ENCODE measurements at places on chromosomes 5 and 9. TPM values are rescaled to one million over a fixed set of nuclear protein-coding genes. Genes with fewer than 3 reads are reported as not detected.

DNA sequence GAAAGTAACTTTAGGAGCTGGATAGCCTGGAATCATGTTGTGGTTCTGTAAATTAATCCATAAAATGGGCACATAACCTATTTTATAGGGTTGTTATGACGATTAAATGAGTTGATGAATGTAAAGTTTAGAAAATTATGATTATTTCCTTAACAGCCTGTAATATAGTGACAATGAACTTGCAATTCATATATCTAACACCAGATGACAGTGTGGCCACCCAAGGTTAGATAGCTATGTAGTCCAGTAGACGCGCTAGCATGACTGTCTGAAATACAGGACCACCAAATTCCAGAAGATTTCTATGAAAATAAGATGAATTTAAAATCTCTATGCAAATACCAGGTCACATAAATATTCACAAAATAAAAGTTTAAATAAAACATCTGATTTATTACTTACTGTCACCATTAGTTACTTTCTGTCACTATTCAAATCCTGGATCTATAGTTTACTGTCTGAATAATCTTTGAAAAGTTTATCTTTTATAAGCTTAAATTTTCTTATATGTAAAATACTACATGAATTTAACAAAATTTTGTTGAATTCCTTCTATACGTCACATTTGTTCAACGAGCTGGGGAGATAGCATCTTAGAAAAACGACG, 26.1 kb upstream of the MACIR start:
- no peaks in the 10 kb centered on the region for H3K27me3 ChIP-seq
- DNase-seq = peak; percentile 59
- H3K4me1 ChIP-seq = no peaks in the 10 kb centered on the region

The FST gene
- 15.3 TPM for total RNA-seq

GRCh38 chr5:68368311-68369022, 152.9 kb downstream of the PIK3R1 start:
- no peaks in the 10 kb centered on the region for H3K4me1 ChIP-seq
- H3K27ac ChIP-seq = no peak overlapping the region
- H3K27me3 ChIP-seq = no peaks in the 10 kb centered on the region
- H3K36me3 ChIP-seq = no peaks in the 10 kb centered on the region
- DNase-seq = no peak

GRCh38 chr9:129405827-129406213, 215.1 kb downstream of the C9orf50 start:
- H3K27me3 ChIP-seq = no peaks in the 10 kb centered on the region
- no peak for DNase-seq
- H3K36me3 ChIP-seq = no peaks in the 10 kb centered on the region
- H3K4me1 ChIP-seq = peaks cover 59% of the 10 kb centered on the region

- H3K27ac ChIP-seq = no peak overlapping the region
- H3K27me3 ChIP-seq = no peaks in the 10 kb centered on the region
- no peaks in the 10 kb centered on the region for H3K4me1 ChIP-seq
- no peak for DNase-seq
- no peaks in the 10 kb centered on the region for H3K36me3 ChIP-seq
Observed at GRCh38 chr5:93746406-93747056, 5.1 kb upstream of the POU5F2 start.

- H3K27ac ChIP-seq = peak overlapping the region; percentile 41
- DNase-seq = no peak
- H3K4me3 ChIP-seq = no peak overlapping the region
- no peaks in the 10 kb centered on the region for H3K27me3 ChIP-seq
Observed at GRCh38 chr5:139183502-139183901, 14.7 kb downstream of the SIL1 start.

- no peaks in the 10 kb centered on the region for H3K36me3 ChIP-seq
- H3K27me3 ChIP-seq = no peaks in the 10 kb centered on the region
- no peak overlapping the region for H3K27ac ChIP-seq
- no peaks in the 10 kb centered on the region for H3K4me1 ChIP-seq
- no peak for DNase-seq
Observed at GRCh38 chr5:96927008-96927407, 8.9 kb upstream of the LNPEP start.

GRCh38 chr5:96743065-96743768, 64.5 kb downstream of the ERAP1 start:
- H3K36me3 ChIP-seq = peaks cover 3% of the 10 kb centered on the region
- H3K4me1 ChIP-seq = peaks cover 16% of the 10 kb centered on the region
- DNase-seq = no peak

GRCh38 chr5:15282611-15283010, 217.4 kb upstream of the FBXL7 start:
- H3K27me3 ChIP-seq = peaks cover 4% of the 10 kb centered on the region
- H3K27ac ChIP-seq = no peak overlapping the region
- H3K4me1 ChIP-seq = peaks cover 7% of the 10 kb centered on the region

The DRD1 gene
- 0.80 TPM for total RNA-seq

The CEL gene
- total RNA-seq = 4.4 TPM

DNA sequence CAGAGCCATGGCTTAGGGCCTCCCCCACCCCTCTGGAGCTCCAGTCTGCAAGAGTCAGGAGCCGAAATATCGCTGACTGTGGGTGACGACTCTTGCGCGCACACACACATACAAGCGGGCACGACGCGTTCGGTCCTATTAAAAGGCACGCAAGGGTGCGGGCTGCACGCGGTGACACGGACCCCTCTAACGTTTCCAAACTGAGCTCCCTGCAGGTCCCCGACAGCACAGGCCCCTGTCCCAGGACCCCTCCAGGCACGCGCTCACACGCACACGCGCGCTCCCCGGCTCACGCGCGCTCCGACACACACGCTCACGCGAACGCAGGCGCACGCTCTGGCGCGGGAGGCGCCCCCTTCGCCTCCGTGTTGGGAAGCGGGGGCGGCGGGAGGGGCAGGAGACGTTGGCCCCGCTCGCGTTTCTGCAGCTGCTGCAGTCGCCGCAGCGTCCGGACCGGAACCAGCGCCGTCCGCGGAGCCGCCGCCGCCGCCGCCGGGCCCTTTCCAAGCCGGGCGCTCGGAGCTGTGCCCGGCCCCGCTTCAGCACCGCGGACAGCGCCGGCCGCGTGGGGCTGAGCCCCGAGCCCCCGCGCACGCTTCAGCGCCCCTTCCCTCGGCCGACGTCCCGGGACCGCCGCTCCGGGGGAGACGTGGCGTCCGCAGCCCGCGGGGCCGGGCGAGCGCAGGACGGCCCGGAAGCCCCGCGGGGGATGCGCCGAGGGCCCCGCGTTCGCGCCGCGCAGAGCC, at the start of gene GRIN1:
TSS of gene GRIN1 (plus strand) at position 433 of the 746 bp plus-strand sequence. CDS start 333 bp downstream, outside the sequence.
- DNase-seq = peak; percentile 80
- no peaks in the 10 kb centered on the region for H3K4me1 ChIP-seq
- no peak within 1 kb of the TSS for H3K27ac ChIP-seq
- peaks cover 72% of the 10 kb centered on the region for H3K27me3 ChIP-seq
- no peaks in the 10 kb centered on the region for H3K36me3 ChIP-seq

- H3K36me3 ChIP-seq = no peaks in the 10 kb centered on the region
- peaks cover 2% of the 10 kb centered on the region for H3K4me1 ChIP-seq
- no peak overlapping the region for H3K4me3 ChIP-seq
- DNase-seq = no peak
Observed at GRCh38 chr5:113989913-113990305, 372.0 kb upstream of the KCNN2 start.

The PCDHB4 gene
- 2.5 TPM for total RNA-seq

The TCERG1 gene
- 68.1 TPM for total RNA-seq
